ENCODE measurements at places on chromosomes 1 and 21. TPM values are rescaled to one million over a fixed set of nuclear protein-coding genes. Genes with fewer than 3 reads are reported as not detected.

JAK1 gene
- total RNA-seq = 162 TPM

MAN1C1 gene
- total RNA-seq = 14.5 TPM

FMOD gene
- 93.4 TPM for total RNA-seq

FBLIM1 gene
- total RNA-seq = 55.0 TPM

HIVEP3 gene
- 14.7 TPM for total RNA-seq

POU3F1 gene
- 0.20 TPM for total RNA-seq

DNMT3L gene
- not detected for total RNA-seq

HSPB7 gene
- total RNA-seq = 2.4 TPM

KLHDC8A gene
- total RNA-seq = 0.58 TPM

GBP5 gene
- total RNA-seq = 7.1 TPM

MAGOH gene
- total RNA-seq = 34.1 TPM

AK2 gene
- total RNA-seq = 127 TPM

GRCh38 chr1:24737368-24738117 lies 7.7 kb upstream of the CLIC4 start:
- no peak for DNase-seq
- peaks cover 8% of the 10 kb centered on the region for H3K4me1 ChIP-seq
- no peaks in the 10 kb centered on the region for H3K27me3 ChIP-seq
- no peak overlapping the region for H3K27ac ChIP-seq
- H3K4me3 ChIP-seq = no peak overlapping the region

DNA sequence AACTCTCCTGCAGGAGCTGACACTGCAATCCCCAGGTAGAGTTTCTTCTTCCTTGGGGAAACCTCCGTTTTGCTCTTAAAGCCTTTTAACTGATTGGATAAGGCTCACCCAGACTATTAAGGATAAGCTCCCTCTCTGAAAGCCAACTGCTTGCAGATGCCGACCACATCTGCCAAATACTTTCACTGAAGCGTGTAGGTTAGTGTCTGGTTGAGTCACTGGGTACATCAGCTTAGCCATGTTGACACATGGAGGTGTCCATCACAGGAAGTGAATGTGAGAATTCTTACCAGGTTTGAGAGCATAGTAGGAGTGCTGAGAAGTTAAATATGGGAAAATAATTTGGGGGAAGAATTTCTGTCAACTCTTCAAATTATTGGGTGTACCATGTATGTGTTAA lies 202.0 kb downstream of the AJAP1 start:
- H3K4me3 ChIP-seq = no peak overlapping the region
- no peak for DNase-seq
- no peaks in the 10 kb centered on the region for H3K4me1 ChIP-seq
- H3K27ac ChIP-seq = no peak overlapping the region
- no peaks in the 10 kb centered on the region for H3K27me3 ChIP-seq
- H3K36me3 ChIP-seq = no peaks in the 10 kb centered on the region

GRCh38 chr1:221815660-221816059 lies 73.8 kb upstream of the DUSP10 start:
- no peaks in the 10 kb centered on the region for H3K27me3 ChIP-seq
- no peaks in the 10 kb centered on the region for H3K36me3 ChIP-seq
- DNase-seq = no peak
- no peak overlapping the region for H3K27ac ChIP-seq
- no peaks in the 10 kb centered on the region for H3K4me1 ChIP-seq
- H3K4me3 ChIP-seq = no peak overlapping the region

- no peak for DNase-seq
- H3K27me3 ChIP-seq = no peaks in the 10 kb centered on the region
- no peak overlapping the region for H3K27ac ChIP-seq
Observed at GRCh38 chr1:199297174-199297573, 658.3 kb downstream of the PTPRC start.

DNA sequence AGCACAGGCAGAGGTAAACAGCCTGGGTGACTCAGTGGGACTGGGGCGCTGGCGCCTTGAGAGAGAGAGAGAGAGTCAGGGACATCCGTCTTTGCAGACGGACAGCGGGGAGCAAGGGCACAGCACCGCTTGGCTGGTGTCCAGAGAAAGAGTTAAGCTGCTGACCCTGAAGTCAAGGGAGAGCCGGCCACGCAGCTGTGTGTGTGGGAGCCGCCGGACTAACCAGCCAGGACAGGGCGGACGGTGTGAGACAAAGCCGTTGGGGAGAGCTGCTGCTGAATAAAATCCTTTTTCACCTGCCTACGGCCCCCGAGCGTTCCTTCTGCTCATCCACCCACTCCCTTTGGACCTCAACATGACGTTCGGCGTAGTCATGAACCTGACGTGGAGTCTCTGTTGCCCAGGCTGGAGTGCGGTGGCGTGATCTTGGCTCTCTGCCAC lies 14.5 kb downstream of the CFAP74 start:
- peak; percentile 41 for DNase-seq
- no peak overlapping the region for H3K27ac ChIP-seq
- no peaks in the 10 kb centered on the region for H3K27me3 ChIP-seq
- no peaks in the 10 kb centered on the region for H3K36me3 ChIP-seq
- H3K4me1 ChIP-seq = peaks cover 6% of the 10 kb centered on the region
- no peak overlapping the region for H3K4me3 ChIP-seq

DNA sequence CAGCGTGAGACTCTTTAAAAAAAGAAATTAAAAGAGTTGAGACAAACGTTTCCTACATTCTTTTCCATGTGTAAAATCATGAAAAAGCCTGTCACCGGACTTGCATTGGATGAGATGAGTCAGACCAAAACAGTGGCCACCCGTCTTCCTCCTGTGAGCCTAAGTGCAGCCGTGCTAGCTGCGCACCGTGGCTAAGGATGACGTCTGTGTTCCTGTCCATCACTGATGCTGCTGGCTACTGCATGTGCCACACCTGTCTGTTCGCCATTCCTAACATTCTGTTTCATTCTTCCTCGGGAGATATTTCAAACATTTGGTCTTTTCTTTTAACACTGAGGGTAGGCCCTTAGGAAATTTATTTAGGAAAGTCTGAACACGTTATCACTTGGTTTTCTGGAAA lies 31.2 kb downstream of the IFNAR1 start:
- no peak overlapping the region for H3K27ac ChIP-seq
- H3K36me3 ChIP-seq = peaks cover 16% of the 10 kb centered on the region
- no peaks in the 10 kb centered on the region for H3K27me3 ChIP-seq
- no peak overlapping the region for H3K4me3 ChIP-seq

GRCh38 chr21:41888749-41889376 lies 9.7 kb upstream of the PRDM15 start:
- no peak overlapping the region for H3K27ac ChIP-seq
- no peak for DNase-seq
- no peaks in the 10 kb centered on the region for H3K36me3 ChIP-seq
- H3K4me3 ChIP-seq = no peak overlapping the region
- H3K4me1 ChIP-seq = no peaks in the 10 kb centered on the region

GRCh38 chr1:41811051-41811795 lies 107.5 kb downstream of the HIVEP3 start:
- H3K36me3 ChIP-seq = no peaks in the 10 kb centered on the region
- H3K27me3 ChIP-seq = no peaks in the 10 kb centered on the region
- no peak for DNase-seq
- peaks cover 4% of the 10 kb centered on the region for H3K4me1 ChIP-seq
- no peak overlapping the region for H3K4me3 ChIP-seq

GRCh38 chr21:33811167-33812010 lies 104.2 kb downstream of the ATP5PO start:
- H3K4me3 ChIP-seq = no peak overlapping the region
- peaks cover 10% of the 10 kb centered on the region for H3K36me3 ChIP-seq
- peak; percentile 15 for DNase-seq
- peak overlapping the region; percentile 17 for H3K27ac ChIP-seq
- peaks cover 4% of the 10 kb centered on the region for H3K4me1 ChIP-seq

- H3K4me1 ChIP-seq = peaks cover 2% of the 10 kb centered on the region
- no peaks in the 10 kb centered on the region for H3K36me3 ChIP-seq
- peak within 1 kb of the TSS; percentile 90 for H3K27ac ChIP-seq
- H3K27me3 ChIP-seq = no peaks in the 10 kb centered on the region
- H3K4me3 ChIP-seq = peak within 1 kb of the TSS; percentile 54
- no peak for DNase-seq
Observed at GRCh38 chr1:155173478-155174323, at the start of gene TRIM46. TSS of gene TRIM46 (plus strand) at chr1:155173849. CDS start at chr1:155173967, 118 bp downstream.

GRCh38 chr1:198892065-198892464 lies 253.2 kb downstream of the PTPRC start:
- H3K27ac ChIP-seq = no peak overlapping the region
- H3K27me3 ChIP-seq = no peaks in the 10 kb centered on the region
- peaks cover 7% of the 10 kb centered on the region for H3K4me1 ChIP-seq
- peak; percentile 96 for DNase-seq

DNA sequence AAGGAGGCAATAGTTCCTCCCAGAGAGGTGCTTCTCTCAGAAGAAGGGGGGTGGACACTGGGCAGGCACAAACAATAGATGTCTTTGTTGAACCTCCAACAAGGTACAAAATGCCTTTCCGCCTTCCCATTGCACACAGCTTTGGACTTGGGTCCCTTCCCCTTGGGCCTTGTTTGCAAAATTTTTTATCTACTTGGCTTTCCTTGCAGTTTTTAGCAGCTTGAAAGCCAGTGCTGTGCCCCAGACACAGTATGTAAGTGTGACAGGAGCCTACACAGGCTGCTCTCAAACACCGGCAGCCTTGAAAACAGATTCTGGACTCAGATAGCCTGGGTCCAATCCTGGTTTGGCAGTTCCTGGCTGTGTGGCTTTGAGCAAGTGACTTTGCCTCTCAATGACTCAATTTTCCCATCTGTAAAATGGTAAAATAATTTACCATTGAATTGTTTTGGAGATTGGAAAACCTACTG lies 43.0 kb downstream of the ELAPOR1 start:
- H3K27ac ChIP-seq = no peak overlapping the region
- peak; percentile 33 for DNase-seq
- no peak overlapping the region for H3K4me3 ChIP-seq
- H3K4me1 ChIP-seq = peaks cover 2% of the 10 kb centered on the region
- no peaks in the 10 kb centered on the region for H3K36me3 ChIP-seq
- H3K27me3 ChIP-seq = no peaks in the 10 kb centered on the region

DNA sequence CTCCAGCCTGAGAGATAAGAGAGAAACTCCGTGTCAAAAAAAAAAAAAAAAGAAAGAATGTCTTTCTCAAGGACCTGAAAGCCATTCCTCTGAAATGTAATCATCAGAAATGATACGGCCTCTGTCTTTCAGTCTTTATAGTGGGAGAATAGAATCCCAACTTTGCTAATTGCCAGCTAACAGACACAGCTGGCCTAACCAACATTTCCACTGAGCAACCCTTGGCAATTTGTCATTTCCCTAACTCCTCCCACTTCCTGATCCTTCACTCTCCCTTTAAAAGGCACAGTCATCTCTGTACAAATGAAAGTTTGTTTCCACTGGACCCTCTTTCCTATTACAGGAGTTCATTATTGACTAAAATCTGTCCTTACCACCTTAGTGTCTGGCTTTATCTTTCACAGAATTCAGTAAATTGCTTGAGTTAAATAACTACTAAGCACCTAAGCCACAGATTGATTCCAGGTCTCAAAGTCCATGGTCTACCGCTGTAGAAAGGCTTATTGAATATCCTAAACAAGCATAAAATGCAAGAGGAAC lies 4.3 kb upstream of the CBR1 start:
- H3K27me3 ChIP-seq = no peaks in the 10 kb centered on the region
- H3K4me3 ChIP-seq = no peak overlapping the region
- no peaks in the 10 kb centered on the region for H3K36me3 ChIP-seq
- H3K27ac ChIP-seq = no peak overlapping the region

GRCh38 chr21:41835711-41836154 lies 43.4 kb downstream of the PRDM15 start:
- no peak overlapping the region for H3K27ac ChIP-seq
- no peaks in the 10 kb centered on the region for H3K27me3 ChIP-seq
- no peak overlapping the region for H3K4me3 ChIP-seq
- H3K36me3 ChIP-seq = peaks cover 4% of the 10 kb centered on the region

Data from lung (tissue), 17 donors.